ENCODE measurements at places on chromosomes 6 and 20.

- H3K27ac ChIP-seq: no peak overlapping the region
- no peaks in the 10 kb centered on the region for H3K4me1 ChIP-seq
- H3K4me3 ChIP-seq: no peak overlapping the region
- H3K36me3 ChIP-seq: no peaks in the 10 kb centered on the region
Observed at GRCh38 chr20:2761885-2762284, 38.5 kb downstream of the CPXM1 start.

- H3K4me1 ChIP-seq: peaks cover 20% of the 10 kb centered on the region
- no peaks in the 10 kb centered on the region for H3K36me3 ChIP-seq
- H3K27me3 ChIP-seq: no peaks in the 10 kb centered on the region
- no peak overlapping the region for H3K27ac ChIP-seq
- no peak overlapping the region for H3K4me3 ChIP-seq
Observed at GRCh38 chr6:15372932-15373331, 127.1 kb downstream of the JARID2 start.

- H3K4me1 ChIP-seq: no peaks in the 10 kb centered on the region
- DNase-seq: no peak
- no peak overlapping the region for H3K4me3 ChIP-seq
- H3K36me3 ChIP-seq: no peaks in the 10 kb centered on the region
Observed at GRCh38 chr6:133697666-133698065, 191.2 kb upstream of the TCF21 start.

DNA sequence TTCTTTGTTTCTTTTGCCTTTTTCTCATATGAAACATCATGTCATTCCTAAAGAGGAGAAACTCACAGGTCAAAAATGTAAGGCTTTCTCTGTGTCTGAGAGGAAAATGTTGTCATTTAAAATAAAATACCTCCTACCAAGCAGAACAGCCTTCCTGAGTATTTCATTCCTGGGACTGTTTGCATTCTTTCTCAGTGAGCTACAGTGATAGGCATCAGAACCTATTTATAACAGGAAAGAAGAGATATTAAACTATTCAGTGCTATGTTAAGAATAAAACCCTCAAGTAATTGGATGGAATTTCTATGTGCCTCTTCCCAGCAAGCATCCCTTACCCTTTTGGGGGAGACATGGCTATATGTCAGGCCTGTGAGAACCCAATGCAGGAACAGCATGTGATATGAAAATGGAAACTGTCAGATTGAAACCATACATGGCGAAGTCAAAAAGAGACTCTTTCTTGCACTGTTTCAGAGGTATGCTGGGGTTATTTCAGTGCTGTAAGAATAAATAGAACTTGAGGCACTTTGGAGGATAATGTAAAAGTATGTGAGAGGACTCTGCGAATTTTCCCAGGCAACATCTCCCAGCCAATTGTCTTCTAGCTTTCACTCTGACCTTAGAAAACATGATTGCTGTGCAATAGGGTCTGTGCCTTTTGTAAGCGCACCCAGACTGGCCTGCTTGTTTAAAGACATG is 133.8 kb upstream of the CCN2 start:
- H3K4me1 ChIP-seq: no peaks in the 10 kb centered on the region
- H3K36me3 ChIP-seq: no peaks in the 10 kb centered on the region

DNA sequence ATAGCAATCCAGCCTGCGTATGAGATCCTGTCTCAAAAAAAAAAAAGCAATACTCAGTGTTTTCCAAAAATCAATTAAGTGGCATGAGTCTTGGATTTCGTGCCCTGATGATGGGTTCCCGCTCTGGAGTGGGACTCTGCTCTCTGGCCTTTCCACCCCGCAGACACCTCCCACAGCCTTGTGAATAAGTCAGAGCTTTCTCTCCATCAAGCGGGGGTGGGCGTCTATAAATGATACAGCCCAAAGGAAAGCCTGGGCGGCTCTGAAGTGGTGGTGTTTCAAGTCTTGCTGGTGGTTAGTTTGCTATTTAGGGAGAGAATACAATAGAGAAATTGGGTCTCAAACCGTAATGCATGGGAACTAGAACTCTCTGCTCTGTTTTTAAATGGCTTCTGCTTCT is 52.5 kb upstream of the TAGAP start:
- no peak overlapping the region for H3K4me3 ChIP-seq
- no peaks in the 10 kb centered on the region for H3K36me3 ChIP-seq
- DNase-seq: no peak
- peaks cover 54% of the 10 kb centered on the region for H3K4me1 ChIP-seq
- H3K27ac ChIP-seq: no peak overlapping the region

DNA sequence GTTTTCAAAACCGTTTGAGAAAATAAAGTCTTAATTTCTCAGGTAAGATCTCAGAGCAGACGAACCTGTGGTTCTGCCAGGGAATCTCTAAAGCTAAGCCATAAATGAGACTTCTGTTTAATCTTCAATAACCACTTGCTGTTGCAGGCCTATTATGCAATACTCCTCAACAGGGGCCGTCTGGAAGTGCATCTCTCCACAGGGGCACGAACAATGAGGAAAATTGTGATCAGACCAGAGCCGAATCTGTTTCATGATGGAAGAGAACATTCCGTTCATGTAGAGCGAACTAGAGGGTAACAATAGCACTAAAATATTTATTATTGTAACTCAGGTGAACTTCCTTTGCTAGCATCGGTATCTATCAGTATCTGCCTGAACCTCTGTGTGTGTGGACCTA is 223.7 kb downstream of the ARHGAP18 start:
- H3K36me3 ChIP-seq: no peaks in the 10 kb centered on the region
- peaks cover 23% of the 10 kb centered on the region for H3K4me1 ChIP-seq
- H3K4me3 ChIP-seq: no peak overlapping the region
- DNase-seq: no peak
- no peak overlapping the region for H3K27ac ChIP-seq
- H3K27me3 ChIP-seq: no peaks in the 10 kb centered on the region

All from CD8-positive, alpha-beta memory T cell (primary cell).